ENCODE measurements at places on chromosomes 2 and 18.

DNA sequence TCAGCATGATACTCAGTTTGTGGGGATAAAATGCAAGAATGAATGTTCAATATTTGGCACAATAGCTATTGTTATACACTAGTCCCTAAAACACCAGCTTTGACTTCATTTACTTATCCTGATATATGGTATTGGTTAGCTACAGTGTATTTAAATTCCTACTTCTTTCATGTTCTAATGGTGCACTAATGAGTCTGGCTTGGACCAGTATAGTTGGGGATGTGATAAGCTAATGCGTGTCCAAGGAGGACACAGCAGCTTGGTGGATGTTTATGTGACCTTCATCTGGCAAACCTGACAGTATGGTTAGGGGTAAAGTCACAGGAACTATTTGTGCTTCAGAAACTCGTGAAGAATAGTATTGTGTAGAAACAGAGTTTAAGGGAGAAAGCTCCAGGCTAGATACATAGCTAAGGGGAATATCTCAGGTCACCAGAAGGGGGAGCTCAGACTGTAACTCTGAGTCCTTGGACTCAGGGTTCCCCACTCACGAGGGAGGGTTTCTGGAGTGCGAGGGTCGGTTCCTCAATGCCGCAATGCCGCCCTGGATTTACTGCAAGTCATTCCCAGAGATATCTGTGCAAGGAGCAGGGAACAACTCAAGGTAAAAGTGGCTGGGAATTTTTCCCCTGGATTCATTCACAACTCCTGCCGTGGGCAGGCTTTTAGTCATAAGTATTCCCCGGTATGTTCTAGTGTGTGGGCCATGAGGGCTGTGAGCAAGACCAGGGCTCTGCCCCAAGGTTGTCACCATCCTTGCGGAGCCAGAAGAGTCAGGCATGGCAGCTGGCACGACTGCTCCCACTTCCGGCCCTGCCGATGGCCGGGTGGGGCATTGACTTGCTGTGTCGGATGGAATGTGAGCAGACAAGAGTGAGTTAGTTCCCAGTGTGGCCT is 14.5 kb downstream of the IL1R2 start:
- peak; percentile 42 for DNase-seq

DNA sequence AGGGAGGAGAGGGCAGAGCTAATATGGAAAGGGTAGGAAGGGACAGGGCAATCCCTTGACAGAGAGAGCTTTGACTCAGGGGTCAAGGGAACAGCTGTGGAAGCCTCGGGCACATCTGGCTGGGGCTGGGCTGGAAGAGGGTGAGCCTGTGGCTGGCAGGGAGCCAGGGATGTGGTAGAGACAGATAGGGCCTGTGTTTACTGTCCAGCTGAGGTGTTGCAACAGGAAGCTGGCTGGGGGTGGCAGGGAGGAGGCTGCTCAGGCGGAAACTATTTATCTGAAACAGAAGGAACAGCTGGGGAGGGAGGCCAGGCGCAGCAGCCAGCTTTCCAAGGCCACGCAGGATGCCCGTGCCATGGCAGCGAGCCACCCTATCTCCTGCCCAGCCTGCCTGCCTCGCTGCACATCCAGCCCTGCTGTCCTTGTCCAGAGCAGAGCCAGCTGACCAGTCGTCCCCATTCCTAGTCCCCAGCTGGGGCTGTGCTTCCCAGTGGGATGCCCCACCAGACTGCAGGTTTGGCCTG is 264.7 kb downstream of the CYP26B1 start:
- DNase-seq = no peak

DNA sequence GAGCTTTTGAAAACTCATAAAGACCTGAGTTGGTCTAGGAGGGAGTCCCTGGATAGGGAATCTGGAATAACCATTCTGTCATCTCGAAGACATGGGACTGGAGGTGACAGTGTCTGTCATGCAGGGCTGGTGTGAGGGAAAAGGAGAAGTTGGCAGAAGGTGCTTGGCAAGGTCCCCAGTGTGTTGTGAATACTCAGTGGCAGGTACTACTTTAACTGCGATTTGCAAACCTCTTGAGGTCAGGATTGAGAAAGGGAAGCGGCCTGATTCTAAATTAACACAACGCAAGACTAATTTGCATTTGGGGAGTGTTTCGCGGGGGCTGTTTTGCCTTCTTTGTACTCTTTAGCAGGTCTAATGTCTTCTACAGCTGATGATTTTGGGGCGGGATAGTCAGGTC is 77.0 kb upstream of the TMEM200C start:
- no peak for DNase-seq

DNA sequence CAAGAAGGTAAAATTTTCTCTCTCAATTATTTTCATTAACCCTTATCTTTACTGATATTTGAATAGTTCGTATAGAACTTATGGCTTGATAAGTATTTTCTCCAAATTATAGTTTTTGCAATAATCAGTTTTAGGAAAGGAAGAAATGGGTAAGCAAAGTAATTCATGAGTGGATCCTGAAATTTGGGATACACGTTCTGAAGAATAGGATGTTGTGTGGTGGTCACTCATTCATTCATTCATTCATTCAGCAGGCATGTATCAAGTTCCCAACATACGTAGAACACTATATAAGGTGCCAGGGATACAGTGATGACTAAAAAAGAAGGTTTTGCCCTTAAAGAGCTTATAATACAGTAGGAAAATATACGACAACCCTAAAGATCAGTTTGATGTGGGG is 95.4 kb downstream of the PTRHD1 start:
- DNase-seq = no peak

GRCh38 chr18:55173291-55173690 is 214.0 kb upstream of the CCDC68 start:
- no peak for DNase-seq

All from RKO (cell line).